ENCODE measurements at places on chromosomes 12 and 14. TPM values are rescaled to one million over a fixed set of nuclear protein-coding genes. Genes with fewer than 3 reads are reported as not detected.
A peak's percentile ranks its signal among the peaks of the same experiment; 100 is the strongest.

P2RX2 gene
- not detected for total RNA-seq

EPYC gene
- 0.39 TPM for total RNA-seq

GNB3 gene
- 16.6 TPM for total RNA-seq

LYZ gene
- 0.31 TPM for total RNA-seq

SOAT2 gene
- total RNA-seq = not detected

TAS2R20 gene
- total RNA-seq = 0.57 TPM

IPO8 gene
- 39.2 TPM for total RNA-seq

OTOGL gene
- 0.53 TPM for total RNA-seq

TMPRSS12 gene
- not detected for total RNA-seq

TTC9 gene
- total RNA-seq = 8.4 TPM

PAH gene
- total RNA-seq = not detected

PLCZ1 gene
- total RNA-seq = not detected

NKX2-1 gene
- not detected for total RNA-seq

DNA sequence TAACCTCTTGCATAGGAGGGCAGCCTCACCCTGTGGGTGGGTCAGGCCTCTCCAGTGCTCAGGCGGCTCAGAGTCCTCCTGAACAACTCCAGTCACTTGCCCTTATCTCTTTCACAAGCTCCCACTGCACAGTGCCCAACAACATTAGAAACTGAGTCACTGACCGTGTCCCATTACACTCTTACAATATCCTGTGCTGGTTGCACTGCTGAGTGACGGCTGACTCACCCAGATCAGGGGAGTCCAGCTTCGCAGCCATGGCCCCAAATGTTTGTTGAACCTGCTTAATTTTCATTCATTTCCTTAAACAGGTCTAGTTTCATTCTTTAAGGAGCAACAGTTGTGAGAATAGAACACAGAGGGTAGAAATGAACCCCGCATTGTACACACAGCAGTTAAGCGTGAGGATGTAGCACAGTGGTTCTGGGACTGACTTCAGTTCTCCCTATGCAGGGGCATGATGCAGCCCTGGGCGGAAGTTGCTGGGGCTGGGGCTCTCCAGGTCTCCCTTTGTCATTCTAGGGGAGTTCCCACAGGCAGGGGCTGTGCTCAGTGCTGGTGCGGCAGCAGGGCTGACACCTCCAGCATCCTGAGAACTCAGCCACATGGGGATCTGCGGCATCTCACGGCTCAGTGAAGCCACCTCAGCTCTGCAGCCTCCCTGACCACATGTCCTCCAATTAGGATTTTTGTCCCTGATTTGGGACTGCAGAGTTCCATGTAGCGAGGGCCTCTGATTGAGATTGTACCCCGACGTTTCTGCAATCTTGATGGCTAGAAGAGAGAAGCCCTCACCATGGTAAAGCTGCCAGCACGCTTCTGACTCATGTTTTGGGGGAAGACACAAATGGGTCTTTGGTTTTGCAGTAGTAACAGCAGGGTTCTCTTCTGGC is 16.1 kb downstream of the GPR68 start:
- peak; percentile 86 for DNase-seq

DNA sequence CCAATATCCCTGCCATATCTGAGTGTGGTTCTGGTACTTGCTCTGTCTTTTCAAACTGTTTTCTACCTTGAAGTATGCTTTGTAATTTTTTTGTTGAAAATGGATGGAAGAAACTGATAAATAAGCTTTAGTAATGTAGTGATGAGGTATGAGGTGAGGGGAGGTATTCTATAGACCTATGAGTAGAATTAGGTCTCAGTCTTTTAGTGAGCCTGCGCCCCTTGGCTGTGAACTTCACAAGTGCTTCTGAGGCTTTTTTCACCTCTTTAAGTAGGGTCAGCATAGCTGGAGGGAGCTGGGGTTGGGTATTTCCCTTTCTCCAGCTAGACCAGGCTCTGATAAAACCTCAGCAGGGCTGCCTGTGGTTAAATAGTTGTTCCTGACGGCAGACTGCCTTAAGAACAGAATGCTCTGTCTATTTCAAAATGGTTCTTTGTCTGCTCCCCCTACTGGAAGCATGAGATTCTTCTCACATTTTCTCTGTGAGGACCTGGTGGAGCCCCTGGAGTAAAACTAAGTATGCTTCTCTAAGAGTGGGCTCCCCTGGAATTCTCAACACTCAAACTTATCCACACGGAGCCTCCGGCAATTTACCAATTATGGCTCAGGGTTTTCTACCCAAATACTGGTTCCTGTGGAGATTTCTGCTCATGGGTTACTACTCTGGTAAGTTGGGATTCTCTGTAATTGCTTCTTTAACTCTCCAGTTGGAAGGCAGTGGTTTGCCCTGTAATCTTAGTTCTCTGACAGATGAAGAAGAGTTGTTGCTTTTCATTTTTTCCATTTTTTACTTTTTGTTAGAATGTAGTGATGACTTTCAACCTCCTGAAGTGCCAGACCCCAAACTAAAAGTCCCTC is 13.1 kb downstream of the KRT5 start:
- peak; percentile 85 for DNase-seq

DNA sequence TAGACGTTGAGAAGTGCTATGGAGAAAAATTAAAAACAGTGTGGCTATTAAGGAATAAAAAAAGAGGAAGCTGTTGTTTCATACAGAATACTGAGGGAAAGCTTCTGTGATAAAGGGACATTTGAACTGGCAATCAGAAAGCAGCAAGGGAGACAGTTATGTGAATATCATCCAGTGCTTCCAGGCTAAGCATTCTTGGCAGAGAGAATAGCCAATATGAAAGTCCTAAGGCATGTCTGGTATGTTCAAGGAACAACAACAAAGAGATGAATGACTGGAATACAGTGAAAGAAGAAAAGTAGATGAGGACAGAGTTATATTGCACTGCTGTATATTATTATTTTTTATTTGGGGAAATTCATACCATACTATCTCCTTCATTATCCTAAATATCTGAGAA is 23.9 kb downstream of the SCAF11 start:
- DNase-seq = peak; percentile 89

DNA sequence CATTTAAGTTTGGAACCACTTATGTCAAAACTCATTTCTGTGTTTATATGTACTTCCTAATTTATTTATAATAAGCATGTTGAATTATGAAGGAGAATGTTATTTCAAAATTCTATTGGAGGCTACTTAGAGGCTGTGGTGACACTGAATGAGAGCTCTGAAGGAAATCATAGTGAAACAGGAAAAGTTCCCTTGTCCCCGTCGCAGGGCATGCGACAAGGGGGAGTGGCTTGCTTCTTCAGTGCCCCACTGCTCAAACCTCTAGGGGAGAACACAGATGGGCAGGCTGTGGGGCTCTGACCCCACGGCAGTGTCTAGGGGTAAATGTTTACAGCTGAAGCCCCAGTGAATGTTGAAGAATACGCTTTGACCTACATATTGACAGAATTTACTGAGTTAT is 261.9 kb downstream of the RAD51B start:
- no peak for DNase-seq

GRCh38 chr14:68713782-68714181 is 79.1 kb downstream of the ZFP36L1 start:
- DNase-seq = no peak

DNA sequence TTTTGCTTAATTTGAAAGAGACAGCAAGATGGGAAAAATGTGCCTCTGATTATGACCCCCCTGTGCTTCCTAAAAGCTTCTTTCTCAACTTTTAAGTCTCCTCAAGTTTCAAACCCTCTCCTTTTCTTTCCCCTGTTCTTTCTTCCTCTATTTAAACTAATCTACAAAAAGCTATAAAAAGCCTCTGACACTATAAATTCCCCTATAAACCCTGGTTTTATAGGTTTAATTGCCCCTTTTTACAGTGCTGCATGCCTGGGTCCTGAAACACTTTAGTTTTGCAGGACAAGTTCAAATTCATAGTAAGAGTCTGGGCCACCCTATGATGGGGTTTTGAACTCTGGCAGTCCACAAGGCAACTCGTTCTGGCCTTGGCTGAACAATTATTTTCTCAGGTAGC is 510.9 kb upstream of the TBX3 start:
- no peak for DNase-seq

DNA sequence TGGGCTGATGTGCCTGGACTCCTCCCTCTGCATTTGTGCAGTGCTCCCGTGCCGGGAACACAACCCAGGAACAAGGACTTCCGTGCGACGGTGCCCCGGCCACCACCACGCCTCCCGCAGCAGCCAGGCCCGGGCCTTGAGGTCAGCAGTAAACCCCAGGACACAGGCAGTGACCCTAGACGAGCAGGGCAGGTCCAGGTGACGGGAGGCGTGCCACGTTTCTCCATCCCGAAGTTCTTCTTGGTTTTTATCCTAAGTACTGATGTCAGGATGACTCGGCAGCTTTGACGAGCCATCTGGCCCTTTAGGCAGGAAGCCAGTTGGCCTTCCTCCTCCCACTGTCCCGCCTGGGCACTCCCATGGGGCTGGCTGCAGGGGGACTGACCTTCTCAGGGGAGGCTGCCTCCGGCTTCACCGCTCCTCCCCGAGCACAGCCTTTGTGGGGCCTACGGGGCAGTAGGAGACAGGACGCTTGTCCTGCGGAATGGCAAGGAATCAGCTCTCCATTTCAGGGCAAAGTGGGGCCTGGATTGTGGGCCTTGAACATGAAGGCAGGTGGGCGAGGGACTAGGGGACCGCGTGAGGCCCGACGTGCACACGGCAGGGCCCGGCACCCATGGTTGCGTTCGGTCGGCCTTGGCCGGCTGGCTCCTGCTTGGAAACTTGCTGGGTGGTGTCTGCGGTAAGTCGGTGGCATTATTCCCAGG is 94.1 kb downstream of the FBXL14 start:
- peak; percentile 58 for DNase-seq

GRCh38 chr12:54723379-54724256 is 75.5 kb upstream of the DCD start:
- DNase-seq = no peak

DNA sequence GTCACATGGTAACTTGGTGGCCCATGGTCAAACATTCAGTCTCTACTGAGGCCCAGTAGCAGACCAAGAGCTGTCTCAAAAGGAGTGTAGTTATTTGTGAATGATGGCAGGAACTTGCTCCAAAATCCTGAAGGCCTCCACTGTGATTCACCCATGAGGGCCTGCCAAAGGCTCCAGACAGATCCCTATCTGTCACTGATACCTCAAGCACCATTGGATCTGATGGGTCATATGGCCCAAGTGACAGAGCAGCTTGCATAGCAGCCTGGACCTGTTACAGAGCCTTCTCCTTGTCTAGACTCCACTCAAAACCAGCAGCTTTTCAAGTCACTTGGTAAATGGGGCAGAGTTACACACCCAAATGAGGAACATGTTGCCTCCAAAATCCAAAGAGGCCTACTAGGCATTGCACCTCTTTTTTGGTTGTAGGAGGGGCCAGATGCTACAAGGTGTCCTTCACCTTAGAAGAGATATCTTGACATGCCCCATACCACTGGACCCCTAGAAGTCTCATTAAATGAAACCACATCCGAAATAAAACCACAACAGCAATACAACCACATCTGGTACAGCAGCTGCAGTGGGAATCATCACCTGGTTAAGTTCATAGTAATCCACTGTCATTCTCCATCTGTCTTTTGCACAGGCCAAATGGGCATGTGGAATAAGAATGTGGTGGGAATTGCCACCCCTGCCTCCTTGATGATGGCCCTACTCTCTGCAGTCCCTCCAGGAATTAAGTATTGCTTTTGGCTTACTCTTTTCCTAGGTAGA is 150.4 kb upstream of the MAX start:
- DNase-seq = no peak

GRCh38 chr12:79141776-79142175 is 277.2 kb downstream of the SYT1 start:
- no peak for DNase-seq

GRCh38 chr12:129605666-129606065 is 298.2 kb downstream of the TMEM132D start:
- DNase-seq = peak; percentile 45

DNA sequence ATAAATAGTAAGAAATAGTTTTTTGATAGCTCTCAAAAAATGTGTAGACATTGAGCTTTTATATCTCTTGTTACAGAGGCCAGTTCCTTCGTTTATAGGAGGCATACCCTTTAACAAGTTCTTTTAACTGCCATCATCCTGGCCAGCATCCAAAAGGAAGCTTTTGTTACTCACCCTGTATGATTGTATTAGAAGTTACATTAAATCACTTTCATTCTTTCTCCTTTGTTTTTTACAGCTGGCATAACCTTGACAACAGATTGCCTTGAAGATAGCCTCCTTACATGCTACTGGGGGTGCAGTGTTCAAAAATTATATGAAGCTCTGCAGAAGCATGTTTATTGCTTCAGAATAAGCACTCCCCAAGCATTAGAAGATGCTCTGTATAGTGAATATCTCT is 20.1 kb downstream of the CGRRF1 start:
- peak; percentile 42 for DNase-seq

DNA sequence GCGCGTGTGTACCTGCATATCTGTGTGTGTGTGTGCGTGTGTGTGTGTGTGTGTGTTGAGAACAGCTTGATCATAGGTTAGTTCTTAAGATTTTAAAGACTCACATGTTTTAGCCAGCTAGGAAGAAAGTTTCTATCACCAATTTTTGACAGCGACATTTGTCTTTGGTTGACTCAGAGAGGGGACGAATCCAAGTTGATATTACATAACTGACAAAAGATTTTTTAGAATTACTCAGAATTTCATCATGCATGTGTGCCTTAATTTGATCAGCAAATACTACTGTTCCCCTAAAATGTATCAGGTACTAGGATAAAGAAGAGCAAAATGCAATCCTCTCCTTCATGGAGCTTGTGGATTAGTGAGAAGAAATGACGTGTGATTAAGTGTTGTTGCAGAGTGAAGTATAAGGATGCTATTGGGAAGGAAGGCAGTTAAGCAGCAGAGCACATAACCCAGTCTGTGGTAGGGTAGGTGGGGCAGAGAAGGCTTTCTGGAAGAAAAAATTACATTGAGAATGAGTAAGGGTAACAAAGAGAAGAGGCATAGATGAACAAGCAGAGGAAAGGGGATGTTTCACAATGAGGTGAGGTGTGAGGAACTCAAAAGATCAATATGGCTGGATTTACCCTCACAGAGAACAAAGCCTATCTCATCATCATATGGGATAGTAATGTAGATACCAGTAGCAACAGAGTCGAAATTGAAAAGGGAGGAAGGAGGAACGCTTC is 77.5 kb downstream of the ELK3 start:
- DNase-seq = peak; percentile 51

DNA sequence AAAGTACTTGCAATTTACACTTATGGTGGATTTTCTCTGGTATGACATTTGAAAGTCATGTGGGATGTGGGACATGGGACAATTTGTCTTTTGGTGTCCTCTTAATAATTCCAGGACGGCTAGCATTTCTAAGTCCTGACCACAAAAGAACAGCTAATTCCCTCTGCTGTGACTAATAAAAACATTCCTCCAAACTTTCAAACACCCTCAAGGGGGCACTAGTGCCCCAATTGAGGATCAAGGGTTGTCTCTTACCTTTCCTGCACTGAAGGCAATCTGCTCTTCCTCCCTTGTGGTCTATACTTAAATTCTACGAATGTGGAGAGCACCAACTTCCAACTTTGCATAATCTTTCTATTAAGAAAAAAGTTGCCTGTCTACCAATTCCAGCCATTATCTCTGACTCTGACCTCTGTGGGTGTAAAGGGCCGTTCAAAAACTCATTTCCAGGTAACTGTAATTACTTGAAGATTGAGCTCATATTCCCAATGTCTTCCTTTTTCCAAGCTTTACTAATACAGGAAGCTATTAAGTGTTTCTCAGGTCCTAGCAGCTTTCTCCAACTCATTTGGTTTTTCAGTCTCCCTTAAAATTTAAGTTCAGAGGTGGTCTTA is 210.2 kb downstream of the PTPRO start:
- DNase-seq = peak; percentile 53

All from astrocyte (in vitro differentiated cells and primary cell).